ENCODE measurements at places on chromosomes 1 and 21.

DNA sequence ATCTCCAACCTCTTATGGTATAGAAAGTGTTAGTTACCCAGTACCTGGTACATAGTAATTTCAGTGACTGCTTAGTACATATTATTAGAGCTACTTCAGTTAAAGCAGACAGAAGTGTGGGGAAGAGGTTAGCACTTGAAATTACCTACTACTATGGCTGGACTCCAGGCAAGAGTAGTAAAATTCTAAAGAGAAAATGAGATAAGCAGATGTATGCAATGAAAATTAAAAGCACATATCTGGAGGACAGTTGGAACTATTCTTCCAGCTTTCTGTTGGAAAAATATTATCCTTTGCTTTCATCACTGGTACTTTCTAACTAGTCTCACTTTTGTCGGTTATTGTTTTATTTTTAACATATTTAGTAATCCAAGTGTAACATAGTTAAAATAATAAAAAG lies 23.7 kb downstream of the DHX9 start:
- no peak for DNase-seq

GRCh38 chr1:3564921-3565831 lies 46.1 kb downstream of the MEGF6 start:
- no peak for DNase-seq

DNA sequence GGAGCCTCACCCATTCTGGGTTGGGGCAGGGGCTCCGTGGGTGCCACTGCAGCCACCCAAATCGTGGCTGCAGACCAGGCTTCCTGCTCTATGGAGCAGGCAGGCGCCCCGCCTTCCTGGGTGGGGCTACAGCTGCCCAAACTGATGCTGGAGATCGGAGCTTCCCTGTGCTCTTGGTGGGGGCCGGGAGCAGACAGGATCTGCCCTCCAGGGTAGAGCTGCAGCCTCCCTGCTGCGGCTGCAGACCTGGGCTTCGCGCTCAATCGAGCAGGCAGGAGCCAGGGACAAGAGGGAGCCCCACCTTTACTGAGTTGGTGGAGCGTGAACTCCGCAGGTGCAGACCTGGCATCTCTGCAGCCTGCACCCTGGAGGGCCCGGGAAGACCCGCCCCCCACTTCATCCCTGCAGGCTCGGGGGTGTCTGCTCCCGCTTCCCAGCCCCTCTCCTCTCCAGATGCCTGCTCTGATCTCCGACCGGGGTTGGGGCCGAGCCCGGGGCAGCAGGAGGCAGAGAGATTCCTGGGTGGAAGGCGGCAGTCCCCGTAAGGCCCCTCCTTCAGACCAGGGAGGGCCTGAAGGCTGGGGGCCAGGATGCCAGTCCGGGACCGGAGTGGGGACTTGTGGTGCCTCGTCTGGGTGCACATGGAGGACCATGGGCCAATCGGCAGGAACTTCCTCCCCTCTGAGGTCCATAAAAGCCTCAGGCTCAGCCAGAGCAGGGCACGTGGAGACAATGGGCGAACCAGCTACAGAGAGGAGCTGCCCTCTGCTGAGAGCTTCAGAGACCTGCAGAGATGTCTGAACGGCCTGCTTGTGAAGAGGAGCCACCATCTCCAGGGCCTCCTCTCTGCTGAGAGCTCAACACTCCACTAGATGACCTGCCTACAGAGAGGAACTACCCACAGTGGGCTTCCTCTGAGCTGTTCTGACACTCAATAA lies 359.3 kb downstream of the SMYD3 start:
- DNase-seq: no peak

DNA sequence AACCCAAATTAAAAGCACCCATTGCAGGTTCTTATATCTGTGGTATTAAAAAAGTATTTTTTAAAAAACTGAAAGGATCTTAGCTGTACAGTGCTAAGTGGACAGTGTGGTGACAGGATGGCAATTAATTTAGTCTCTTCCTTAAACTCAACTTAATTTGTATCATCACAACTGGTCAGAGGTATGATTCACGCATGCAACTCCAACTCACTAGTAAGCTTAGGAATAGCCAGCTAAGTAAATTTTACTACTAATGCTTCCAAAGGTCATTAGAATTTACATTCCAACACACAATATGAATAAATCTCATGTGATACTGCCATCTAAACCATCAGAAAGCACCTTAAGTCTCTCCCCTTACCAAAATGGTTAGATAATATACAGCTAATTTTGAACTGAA lies 35.4 kb downstream of the ENAH start:
- no peak for DNase-seq

DNA sequence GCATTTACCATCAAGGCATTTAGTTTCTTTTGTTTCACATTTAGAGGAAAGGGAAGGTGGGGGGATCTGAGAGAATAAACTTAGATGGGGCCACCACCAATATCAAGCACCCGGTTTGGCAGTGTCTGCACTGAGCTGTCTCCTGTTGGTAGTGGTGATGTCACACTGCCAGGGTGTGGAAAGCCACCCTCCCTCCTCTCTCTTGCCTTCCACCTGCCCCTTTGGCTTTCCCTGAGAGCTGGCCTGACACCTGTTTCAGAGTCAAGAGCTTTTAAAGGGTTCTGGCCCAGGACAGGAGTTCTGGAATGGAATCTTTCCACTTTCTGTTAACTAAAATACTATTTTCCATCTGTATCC lies 13.4 kb downstream of the ATF3 start:
- no peak for DNase-seq

Measured in NCI-H1092 (cell line).